H9 (cell line): ENCODE measurements at places on chromosomes 5 and 9.
A peak's percentile ranks its signal among the peaks of the same experiment; 100 is the strongest.

DNA sequence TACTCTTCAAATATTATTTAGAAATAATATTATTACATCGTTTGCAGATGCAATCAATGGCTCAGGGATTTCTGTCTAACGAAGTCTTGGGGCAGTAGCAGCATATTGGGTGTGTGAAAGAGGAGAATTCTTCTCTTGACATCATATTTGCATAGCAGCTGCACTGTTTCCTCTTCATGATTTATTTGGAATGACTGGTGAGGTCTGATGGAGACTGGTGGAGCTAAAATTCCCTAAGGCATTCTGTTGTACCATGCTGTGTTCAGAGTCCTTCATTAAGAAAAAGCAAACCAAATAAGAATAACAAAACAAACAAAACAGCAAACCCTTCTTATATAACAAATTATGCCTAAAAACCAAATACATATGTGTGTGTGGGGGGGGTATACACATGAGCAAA is 177.6 kb downstream of the DIRAS2 start:
- DNase-seq, result no peak

- DNase-seq, result peak; percentile 37
Observed at GRCh38 chr9:86246752-86247161, 12.7 kb downstream of the C9orf153 start.

- no peak for DNase-seq
Observed at GRCh38 chr5:170640731-170641588, 137.1 kb downstream of the KCNIP1 start.

DNA sequence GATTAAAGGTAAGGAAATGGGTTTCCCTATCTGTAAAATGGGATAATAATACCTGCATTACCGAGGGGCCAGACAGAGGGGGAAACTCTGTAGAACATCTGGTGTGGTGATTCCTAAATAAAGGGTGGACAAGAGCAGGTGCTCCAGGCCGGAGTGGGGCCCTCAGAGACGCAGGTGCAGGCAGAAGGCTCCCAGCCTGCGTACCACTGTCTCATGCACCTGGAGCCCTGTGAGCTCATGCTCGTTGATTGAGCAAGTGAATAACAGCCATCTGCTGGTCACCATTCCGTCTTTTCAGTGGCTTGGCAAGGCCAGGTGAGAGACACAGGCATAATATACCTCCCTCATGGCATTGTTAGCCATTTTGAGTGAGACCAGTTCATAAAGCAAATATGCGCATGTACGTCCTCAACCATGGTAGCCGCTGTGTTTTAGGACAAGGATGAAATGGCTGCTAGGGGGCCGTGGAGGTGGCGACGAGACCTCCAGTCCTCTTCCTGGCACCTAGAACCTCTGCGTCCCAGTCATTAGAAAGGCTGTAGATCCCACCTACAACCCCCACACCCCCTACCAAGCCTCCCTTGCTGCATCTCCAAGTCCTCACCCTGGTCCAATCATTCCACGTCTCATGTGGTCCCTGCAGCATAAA is 198.0 kb upstream of the MVB12B start:
- DNase-seq, result peak; percentile 9

DNA sequence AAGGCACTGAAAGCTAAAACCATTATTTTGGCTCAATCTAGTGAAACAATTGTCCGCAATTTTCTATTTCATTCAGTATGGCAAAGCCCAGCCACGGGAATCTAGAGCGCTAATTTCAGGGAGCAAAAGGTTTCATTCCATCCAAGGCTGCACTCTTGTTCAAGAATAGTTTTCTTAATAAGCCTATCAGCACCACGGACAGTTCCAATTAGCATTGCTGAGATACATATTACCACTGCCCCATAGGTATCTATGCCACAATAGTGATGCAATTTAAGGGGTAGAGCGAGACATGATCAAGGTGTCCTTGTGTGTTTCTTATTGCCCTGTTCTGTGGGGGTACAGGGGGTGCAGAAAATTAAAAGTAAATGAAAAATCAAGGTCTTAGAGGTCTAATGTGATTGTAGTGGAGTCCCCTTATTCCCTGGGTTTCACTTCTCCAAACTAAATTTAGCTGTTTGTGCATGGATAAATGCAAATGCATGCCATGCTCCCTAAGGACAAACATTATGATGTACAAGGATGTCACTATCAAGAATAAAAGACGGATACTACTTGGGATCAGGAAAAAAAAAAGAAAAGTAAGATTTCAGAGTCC is 45.5 kb downstream of the SPOCK1 start:
- no peak for DNase-seq

GRCh38 chr9:401223-401622 is 186.6 kb downstream of the DOCK8 start:
- DNase-seq, result no peak

DNA sequence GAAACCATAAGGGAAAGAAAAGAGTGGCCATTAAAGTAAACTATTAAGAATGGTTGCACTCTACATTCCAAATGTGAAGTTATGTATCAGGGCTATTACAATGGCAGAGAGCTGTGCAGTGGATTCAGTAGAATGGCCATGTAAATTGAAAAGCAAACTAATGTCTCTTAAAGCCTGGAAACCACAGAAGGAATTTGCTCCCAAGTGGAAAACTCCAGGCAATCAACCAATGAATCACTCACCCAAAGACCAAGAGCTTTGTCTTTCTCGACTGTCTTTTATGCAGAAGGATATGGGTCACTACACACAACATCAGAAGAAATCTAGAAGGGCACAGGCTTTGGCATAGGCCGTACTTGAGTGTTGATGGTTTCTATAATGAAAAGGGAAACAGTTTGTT is 114.9 kb downstream of the TLE1 start:
- DNase-seq, result no peak

DNA sequence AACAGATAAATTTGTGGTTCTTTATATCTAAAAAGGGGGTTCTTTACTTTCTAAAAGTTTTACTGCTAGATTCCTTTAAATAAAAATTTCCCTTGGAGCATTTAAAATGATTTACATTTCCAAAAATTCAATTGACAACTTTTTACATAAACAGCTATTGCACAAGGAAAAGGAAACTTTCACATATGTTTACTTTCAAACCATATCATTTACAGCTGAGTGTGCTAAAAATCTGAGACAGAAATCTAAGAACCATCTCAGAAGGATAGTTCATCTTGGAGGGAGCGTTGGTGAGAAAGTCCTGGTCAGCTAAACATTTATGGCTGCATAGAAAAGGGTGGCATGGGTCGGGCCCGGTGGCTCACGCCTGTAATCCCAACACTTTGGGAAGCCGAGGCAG is 235.4 kb downstream of the DTWD2 start:
- DNase-seq, result no peak

GRCh38 chr5:160369990-160370712 is at the start of gene C1QTNF2:
C1QTNF2 (minus strand) TSS chr5:160370626; CDS start chr5:160355011, 15,615 bp downstream.
- peak; percentile 65 for DNase-seq

DNA sequence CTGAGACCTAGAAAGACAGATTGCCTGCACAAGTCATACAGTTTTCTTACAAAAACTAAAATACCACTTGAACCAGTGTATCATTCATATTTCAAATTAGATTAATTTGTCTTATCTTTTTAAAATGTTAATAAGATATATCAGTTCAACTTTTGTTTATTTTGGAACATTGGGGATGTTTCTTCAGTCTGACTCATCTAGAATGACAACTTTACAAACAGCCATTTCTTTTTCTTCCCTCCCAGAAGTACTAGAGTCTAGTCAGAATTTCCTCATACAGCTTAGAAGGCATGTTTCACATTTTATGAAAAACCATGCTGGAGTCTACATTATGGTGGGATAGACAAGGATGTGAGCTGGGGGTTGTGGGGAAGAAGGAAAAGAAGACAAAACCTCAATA is 262.5 kb downstream of the NFIB start:
- DNase-seq, result no peak

- no peak for DNase-seq
Observed at GRCh38 chr9:99411068-99411467, 189.0 kb downstream of the SEC61B start.

DNA sequence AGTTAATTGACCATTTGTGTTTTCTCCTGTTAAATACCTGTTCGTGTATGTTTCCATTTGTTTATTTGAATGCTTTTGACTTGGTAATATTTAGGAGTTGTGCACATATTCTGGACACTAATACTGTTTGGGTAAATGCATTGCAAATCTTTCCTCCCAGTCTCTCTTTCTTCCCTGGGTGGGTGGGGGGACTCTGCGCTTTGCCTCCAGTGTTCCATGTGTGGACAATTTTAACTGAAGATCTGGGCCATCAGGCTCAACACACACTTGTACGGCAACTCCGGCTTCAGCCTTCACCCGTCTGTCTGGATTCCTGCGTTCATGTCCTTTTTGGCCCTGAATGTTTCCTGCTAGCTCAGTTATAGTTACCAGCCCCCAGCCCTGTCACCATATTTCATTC is 40.1 kb downstream of the GTF3C4 start:
- no peak for DNase-seq

- peak; percentile 53 for DNase-seq
Observed at GRCh38 chr5:137629646-137630045, 106.2 kb downstream of the KLHL3 start.

DNA sequence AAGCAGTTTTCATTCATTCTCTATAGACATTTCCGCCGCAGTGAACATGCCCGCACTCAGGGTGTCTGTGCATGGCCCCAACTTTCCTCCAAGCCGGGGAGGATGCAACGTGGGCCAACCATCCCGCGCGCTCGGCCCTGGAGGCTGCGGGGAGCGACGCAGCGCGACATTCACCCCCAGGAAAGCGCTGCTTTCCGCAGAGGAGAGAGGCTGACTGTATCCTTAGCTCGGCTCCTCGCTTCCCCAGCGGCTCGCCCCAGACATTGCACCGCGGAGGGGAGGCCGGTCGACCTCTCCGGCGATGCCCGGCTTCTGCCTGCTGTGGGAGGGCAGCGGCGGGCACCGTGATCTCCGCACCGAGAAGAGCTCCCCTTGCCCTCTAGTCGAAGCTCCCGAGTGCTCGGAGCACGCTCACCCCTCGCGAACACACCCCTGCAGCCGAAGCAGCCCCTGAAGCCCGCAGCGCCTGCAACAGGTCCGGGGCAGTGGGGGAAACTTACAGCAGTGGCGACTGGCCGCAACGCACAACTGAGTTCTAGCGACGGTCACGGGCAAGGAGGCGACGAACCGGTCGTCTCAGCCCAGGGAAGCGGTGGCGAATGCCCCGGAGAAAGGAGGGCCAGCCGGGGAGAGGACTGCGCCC is 600 bp downstream of the ENC1 start:
- DNase-seq, result peak; percentile 43

GRCh38 chr9:118962426-118962825 is 406.8 kb downstream of the BRINP1 start:
- no peak for DNase-seq

- DNase-seq, result no peak
Observed at GRCh38 chr9:84671586-84672521, 2.3 kb downstream of the NTRK2 start.

- DNase-seq, result no peak
Observed at GRCh38 chr5:122493091-122494021, 181.3 kb downstream of the SNCAIP start.

DNA sequence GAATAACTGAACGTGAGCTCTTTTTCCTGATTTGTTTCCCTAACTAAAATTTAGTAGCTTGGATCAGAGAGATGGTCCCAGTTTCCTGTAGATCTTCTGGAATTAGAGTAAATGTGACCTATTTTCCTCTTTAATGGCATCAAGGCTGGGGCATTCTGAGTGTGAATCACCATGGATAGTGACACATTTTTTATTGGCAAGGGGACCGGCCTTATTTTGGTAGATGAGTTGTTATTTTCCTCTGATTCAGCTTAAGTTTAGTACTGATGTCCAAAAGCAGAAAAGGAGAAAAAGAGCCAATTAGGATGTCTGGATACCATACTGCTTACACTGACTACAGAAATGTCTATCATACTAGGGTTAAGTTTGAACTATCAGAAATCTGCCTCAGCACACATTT is 68.1 kb downstream of the RNF38 start:
- DNase-seq, result no peak

GRCh38 chr9:99353408-99353807 is 131.3 kb downstream of the SEC61B start:
- DNase-seq, result no peak

DNA sequence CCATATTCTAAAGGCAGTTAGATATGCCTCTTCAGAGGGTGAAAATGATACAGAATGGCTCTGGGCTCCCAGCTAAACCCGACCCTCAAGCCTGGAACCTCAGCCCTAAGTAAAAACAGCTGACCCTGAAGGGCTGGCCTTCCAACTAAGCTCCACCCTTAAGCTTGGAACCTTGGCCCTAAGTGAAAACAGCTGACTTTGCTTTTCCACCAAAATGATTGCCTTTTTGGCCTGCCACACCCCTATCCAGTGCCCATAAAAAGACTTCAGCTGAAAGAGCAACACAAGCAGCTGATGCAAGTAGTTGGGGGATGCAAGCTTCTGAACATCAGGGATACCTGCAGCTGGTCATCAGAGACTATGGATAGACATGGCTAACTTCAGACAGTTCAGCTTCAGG is 647.4 kb upstream of the SGCD start:
- no peak for DNase-seq

- no peak for DNase-seq
Observed at GRCh38 chr5:1908931-1909330, 26.2 kb upstream of the IRX4 start.

- DNase-seq, result no peak
Observed at GRCh38 chr5:33737697-33738096, 154.1 kb downstream of the ADAMTS12 start.

DNA sequence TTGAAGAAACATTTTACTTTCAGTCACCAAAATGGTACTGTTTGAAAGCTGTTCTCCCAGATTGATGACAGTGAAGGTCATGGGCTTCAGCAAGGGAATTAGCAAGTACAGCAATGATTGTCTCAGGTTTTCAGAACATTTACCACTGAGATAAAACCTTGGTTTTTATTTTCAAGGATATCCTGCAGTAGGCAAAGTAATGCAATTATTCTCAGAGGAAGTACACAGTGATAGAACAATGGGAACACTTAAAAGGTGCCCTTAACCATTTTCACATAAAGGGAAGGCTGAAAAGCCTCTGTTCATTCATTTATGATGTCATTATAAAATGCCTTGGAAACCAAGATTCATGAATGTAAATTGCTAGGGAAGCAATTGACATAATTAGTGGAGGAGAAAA is 471.8 kb upstream of the ACO1 start:
- DNase-seq, result no peak

GRCh38 chr5:67395790-67396418 is 199.3 kb upstream of the CD180 start:
- no peak for DNase-seq

DNA sequence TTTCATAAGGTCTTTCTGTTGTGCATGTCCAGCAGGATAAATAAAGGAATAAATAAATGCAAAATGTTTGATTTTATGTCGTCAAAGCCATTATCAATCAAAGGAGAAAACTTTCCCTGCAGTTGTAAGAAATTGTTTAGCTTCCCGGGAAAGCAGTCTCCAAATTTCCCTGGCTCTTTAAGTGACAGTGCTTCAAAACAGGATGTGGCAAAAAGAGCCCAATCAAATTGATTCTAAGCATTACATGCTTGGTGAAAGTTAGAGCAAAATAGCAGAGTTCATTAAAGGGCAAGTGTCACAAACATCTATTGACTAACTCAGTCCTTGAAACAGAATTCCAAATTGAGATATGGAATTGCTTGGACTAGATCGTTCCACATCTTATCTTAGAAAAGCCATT is 704.1 kb downstream of the PRELID2 start:
- no peak for DNase-seq
